ENCODE measurements at places on chromosomes 6 and 20.

DNA sequence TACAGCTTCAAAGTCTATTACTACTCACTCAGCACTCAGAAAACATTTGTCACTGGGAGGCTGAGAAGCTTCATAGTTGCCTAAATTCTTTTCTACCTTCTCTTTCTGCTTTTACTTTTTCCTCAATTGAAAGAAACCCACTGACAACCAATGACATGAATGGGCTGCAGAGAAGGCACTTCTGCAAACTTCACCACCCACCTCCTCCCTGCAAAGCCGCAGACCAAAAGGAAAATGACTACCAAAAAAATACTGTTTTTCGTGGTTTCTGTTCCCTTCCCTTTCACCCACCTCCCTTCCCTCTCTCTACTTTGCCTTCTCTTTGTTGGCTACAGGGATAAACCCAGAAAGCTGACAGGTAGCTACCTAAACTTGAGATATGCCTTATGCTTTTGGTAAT is 3.2 kb downstream of the GNAS-AS1 start:
- no peak for DNase-seq

GRCh38 chr6:27407153-27407814 is 18.7 kb downstream of the ZNF391 start:
- no peak for DNase-seq

DNA sequence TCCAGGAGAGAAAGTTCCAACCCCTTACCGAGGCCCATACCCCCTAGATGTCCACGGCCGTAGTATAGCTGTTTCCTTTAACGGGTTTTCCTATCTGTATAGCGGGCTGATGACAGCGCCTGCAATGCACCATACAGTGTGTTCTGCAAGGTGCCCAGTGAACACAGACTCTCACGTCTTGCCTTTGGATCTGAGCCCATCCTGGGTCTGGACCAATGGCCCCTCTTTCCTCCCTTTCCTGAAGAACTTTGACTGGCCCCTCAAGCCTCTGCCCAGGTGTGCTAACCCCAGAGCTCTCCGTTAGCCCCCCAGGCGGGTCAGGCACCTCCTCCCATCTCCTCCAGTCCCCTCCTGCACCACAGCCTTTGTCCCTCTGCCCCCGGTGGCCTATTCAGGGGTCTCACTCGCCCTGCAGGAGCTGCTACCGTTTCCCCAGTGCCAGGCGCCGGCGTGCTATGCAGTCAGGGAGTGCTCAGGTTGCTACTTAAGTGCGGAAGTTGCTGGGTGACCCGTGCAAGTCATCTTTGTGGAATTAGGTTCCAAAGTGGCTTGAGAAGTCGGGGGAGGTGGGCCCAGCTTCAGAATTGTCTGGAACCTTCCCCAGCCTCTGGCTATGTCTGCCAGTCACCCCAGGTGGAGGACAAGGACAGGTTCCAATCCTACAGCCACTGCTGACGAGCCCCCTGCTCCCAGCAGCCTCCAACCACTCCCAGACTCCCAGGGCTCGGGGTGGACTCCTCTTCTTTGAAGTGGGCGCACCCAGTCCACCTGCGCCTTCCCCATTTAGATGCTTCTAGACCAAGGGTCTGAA is 35.0 kb upstream of the ZBP1 start:
- DNase-seq = no peak

GRCh38 chr6:8238773-8239683 is 136.7 kb upstream of the EEF1E1 start:
- DNase-seq = no peak

DNA sequence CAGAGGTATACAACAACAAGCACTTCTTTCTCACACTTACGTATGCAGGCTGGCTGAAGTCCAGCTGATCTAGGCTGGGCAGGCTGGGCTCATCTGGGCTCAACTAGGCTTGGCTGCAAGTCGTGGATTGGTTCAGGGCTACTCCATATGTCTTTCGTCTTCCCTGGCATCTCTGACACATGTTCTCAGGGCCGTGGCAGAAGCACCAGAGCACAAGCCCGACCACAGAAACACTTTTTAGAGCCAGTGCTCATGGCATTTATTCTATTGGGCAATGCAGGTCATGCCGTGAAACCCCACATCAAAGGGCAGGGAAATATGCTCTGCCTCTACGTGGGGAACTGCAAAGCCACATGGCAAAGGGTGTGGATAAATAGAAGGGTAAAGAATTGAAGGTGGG is 93.8 kb downstream of the RIN2 start:
- DNase-seq = no peak

- no peak for DNase-seq
Observed at GRCh38 chr6:33431880-33432541, 12.1 kb downstream of the SYNGAP1 start.

- no peak for DNase-seq
Observed at GRCh38 chr6:148441454-148441911, 98.8 kb downstream of the SASH1 start.

- DNase-seq = no peak
Observed at GRCh38 chr20:49457444-49457843, 25.0 kb downstream of the KCNB1 start.

GRCh38 chr20:62172666-62173065 is 10.2 kb upstream of the MTG2 start:
- no peak for DNase-seq

DNA sequence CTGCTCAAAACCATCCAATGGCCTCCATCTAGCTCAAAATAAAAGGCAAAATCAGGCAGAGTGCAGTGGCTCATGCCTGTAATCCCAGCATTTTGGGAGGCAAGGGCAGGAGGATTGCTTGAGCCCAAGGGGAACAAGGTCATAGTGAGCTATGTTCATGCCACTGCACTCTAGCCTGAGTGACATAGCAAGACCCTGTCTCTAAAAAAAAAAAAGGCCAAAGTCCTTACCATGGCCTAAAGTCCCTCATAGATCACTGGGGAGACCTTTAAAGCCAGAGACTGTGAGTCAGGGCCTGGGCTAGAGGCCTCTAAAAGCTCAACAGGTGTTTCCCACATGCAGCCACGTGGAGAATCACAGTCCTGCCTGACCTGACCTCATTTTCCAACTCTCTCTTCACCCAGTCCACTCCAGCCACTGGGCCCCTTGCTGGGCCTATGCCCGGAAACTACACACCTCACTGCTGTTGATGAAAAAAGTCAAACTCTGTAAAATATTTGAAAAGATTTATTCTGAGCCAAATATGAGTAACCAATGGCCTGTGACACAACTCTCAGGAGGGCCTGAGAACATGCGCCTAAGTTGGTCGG is 28.2 kb upstream of the TAB2 start:
- no peak for DNase-seq

- DNase-seq = no peak
Observed at GRCh38 chr20:64114356-64114971, 7.1 kb upstream of the NPBWR2 start.

- no peak for DNase-seq
Observed at GRCh38 chr6:20978151-20978614, 443.9 kb downstream of the CDKAL1 start.

GRCh38 chr20:10565922-10566897 is 107.6 kb downstream of the JAG1 start:
- no peak for DNase-seq

DNA sequence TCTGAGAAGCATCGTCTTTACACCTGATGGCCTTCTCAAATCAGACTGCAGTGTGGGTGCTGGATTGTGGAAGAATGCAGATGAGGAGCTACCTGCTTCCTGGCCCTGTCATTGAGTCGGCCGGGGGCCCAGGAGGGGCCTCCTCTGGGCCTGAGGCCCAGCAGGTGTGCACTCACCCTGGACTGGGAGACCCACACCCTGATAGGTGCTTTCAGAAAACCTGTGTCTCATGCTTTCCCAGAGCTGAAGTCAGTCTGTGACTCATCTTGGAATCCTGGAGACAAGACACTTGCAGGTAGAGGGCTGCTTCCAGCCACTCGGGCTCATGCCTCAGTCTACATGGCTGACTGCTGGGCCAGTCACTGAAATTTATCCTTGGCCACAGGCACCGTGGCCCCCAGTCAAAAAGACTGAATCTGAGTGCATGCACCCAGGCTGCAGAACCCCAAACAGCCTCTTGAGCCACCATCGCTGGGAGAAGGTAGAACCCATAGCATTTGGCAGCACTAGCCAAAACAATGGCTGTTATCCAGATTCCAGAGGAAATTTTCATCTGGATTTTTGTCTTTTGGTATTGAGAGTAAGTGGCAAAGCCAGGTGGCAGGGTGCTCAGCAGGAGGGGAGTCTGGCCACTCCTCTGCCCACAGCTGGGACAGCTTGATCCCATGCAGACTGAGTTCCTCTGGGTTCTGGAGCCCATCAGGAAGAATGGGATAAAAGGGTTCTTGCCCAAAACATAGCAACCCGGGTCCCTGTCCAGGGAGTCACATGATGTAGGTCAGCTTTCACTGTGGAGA is 182.0 kb upstream of the CST7 start:
- no peak for DNase-seq

DNA sequence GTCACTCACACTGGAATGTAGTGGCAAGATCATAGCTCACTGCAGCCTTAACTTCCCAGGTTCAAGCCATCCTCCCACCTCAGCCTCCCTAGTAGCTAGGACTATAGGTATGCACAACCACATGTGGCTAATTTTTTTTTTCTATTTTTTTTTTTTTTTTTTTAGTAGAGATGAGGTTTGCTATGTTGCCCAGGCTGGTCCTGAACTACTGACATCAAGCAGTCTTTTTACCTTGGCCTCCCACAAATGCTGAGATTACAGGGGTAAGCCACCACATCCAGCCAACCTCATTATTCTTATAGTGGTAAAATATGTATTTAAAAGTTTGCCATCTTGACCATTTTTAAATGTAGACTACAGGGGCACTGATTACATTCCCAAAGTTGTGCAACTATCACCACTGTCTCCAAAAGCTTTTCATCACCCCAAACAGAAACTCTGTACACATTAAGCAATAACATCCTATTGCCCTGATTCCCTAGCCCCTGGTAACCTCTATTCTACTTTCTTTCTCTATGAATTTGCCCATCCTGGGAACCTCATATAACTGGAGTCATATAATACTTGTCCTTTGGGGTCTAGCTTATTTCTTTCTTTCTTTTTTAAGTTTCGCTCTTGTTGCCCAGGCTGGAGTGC is 268.0 kb upstream of the JARID2 start:
- DNase-seq = no peak

DNA sequence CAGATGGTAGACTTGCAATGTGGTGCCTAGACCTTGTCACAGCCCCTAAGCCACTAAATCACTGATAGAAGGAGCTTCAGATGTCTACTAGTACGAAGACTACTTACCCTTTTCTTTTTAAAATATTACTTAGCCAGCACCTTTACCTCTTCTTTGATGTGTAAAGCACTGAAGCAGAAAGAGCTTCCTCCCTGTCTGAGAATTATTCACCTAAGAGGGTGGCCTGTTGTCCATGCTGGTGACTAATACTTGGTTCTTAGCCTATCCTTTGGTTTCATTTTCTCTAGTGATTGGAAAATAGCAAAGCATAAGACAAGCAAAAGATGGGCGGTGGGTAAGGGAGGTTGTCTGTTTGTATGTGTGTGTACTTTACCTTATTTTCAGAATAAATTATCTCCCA is 794.6 kb downstream of the TFAP2A start:
- no peak for DNase-seq

- DNase-seq = peak; percentile 5
Observed at GRCh38 chr6:106608080-106608668, 21.1 kb downstream of the RTN4IP1 start.

GRCh38 chr20:23283096-23283850 is 67.3 kb upstream of the NXT1 start:
- no peak for DNase-seq

GRCh38 chr6:36674942-36675341 is 3.6 kb upstream of the CDKN1A start:
- no peak for DNase-seq

DNA sequence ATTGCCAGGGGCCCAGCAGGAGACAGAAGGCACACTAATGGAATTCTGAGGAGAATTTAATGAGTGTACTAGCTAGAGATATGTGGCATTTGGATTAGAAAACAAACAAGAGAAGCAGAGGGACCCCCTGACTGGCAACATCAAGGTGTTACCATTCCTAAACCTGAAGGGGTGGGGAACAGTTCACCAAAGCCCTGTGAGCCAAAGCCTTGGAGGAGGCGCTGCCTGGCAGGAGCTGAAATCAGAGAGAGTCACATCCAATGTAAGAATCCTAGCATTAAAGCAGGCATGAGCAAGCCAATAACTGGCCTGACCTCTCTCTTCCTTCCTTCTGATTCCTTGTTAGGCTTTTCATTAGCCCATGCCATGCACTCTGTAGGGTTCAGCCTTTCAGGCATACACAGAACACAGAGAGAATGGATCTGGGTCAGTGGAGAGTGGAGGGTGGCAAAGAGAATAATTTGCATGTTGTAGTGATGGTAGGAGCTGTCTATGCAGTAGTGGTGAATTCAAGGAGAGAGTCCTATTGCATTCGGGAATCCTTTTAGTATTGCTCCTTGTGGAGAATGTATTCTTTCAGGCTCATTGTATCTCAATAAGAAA is 367.2 kb upstream of the MAN1A1 start:
- no peak for DNase-seq
